ENCODE measurements at places on chromosomes 1 and 21.

DNA sequence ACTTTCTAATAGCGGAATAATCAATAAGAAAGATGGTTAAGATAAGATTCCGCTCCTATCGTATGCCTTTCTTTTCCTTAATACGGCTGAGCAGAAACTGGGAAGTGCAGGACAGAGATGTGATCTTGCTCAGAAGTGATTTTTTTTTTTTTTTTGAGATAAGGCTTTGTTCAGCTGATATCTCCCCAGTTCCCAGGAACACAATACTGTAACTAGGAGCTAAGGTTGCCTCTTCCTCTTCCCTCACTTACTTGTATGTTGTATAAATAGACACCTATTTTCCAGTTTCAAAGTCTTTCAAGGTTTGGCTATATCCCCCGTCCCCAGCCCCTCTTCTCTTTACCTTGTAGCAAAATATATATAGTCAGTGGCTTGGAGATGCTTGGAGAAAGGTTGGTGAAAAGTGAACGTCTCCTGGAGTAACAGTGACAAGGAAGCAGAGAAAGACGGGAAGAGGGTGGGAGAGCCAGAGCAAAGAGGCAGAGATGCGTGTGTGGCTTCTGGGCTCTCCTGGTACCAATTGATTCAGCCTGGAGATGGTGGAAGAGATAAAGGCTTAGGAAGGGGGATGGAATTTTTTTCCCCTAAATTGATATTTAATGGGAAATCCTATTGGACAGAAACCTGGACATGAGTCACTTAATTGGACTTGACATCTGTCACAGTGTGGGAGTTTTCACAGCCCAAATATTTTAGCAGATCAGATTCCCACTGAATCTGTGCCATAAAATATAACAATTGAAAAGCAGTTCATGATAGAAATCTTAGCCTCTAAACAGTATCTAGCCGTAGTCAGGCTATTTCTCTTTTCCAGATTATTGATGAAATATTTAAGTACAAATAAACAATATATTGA, at the start of gene NHLH2:
NHLH2 (minus strand) TSS at position 522 of the 856 bp plus-strand sequence. CDS start 2,754 bp downstream, outside the sequence.
- DNase-seq = no peak

- DNase-seq = no peak
Observed at GRCh38 chr1:201143726-201144635, 10.3 kb downstream of the TMEM9 start.

- peak; percentile 19 for DNase-seq
Observed at GRCh38 chr1:41791667-41792484, 126.8 kb downstream of the HIVEP3 start.

- DNase-seq = no peak
Observed at GRCh38 chr1:36465731-36466369, 1.7 kb upstream of the MRPS15 start.

- DNase-seq = no peak
Observed at GRCh38 chr1:169487561-169487960, 1.8 kb upstream of the SLC19A2 start.

DNA sequence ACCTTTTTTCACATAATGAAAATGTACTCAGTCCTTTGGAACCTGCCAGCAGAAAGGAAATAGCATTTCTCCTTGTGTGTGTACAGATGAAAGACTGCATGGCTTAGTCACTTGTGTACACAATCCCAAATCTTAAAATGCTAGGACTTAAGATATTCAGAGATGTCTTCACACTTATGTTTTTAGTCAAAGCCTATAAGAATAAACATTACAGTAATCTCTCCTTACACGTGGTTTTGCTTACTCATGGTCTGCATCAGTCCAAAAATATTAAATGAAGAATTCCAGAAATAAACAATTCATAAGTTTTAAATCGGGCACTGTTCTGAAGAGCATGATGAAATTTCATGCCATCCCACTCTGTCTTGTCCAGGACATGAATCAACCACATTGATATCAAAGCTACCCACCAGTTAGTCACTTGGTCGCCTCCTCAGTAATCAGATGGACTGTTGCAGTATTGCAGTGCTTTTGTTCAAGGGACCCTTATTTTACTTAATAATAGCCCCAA, 75.7 kb upstream of the RRP15 start:
- no peak for DNase-seq

GRCh38 chr1:15852828-15853302, 5.4 kb downstream of the SPEN start:
- DNase-seq = no peak

GRCh38 chr21:45715441-45715840, 71.9 kb downstream of the PCBP3 start:
- no peak for DNase-seq

GRCh38 chr1:151537112-151537511, 3.0 kb upstream of the TUFT1 start:
- DNase-seq = no peak

DNA sequence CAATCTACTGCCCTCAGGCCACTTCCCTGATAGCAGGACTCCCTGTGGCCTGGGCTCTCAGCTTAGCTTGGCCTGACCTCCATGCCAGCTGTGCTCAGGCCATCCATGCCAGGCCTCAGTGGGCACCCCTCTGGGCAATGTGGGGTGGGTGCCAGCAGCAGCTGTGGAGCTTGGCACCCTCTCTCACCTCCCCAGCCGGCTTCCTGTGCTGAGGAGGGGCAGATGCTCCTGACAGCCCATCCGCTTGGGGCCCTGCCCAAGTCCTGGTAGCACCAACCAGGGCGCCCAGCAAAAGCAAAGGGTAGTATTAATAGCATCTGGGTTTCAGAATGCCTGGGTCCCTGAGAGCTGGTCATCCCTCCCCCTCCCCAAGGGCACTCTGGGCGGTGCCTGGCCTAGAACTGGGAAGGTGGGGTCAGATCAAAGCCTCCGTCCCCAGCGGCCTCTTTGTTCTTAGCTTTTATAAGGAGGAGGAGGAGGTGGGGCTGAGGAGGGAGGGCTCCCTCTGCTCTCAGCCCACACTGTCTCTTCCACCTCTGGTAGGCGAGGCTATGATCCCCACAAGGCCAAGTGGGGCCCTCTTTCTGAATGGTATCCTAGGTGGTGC, 6.1 kb downstream of the EFNA4 start:
- no peak for DNase-seq

DNA sequence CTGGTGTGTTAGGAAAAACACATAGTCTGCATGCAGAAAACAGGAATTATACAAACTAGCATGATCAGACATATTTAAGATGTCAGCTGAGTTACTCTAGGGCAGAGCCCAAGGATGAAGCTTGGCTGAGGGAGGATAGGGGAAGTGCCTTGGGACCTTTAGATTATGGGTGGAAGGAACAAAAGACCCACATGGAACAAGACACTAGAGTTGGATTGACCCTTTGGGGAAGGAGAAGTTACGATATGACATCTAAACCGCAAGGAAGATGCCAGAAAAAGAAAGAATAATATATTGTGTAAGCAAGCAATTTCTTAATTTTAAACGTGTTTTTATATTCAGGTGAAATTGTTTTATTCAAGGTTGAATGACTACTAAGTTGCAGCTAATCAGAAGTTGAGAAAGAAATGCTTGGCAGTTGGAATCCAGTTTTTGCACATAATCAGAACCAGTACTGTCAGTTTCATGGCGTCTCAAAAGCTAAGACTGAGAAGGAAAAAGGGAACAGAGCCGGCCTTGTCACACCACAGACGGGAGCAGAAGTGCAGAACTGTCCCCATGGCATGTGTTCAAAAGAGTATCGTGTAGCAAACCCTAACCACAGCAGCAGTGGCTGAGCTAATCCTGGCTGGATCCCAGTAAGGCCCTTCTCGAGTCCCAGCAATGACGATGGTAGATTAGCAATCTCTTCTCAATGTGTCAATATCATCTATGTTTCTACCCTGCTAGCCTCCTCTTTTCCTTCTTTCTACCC, 31.2 kb upstream of the IFNAR2 start:
- no peak for DNase-seq

DNA sequence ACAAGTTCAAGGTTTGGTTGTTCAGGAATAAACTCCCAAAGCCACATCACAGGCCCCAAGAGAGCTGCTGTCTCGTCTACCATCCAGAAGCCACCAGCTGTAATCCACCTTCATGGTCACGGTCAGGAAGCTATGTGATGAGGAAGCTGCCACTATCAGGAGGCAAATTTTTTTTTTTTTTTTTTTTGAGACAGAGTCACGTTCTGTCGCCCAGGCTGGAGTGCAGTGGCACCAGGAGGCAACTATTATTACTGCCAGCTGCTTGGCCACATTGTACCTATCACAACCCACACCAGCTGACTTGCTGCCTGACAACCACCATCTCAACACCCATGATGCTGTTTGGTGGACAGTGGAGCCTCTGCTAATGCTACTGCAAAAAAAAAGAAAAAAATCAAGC, 124.1 kb downstream of the OMA1 start:
- no peak for DNase-seq
